Myocyte (in vitro differentiated cells): ENCODE measurements at places on chromosomes 3 and 15. TPM values are rescaled to one million over a fixed set of nuclear protein-coding genes. Genes with fewer than 3 reads are reported as not detected.

DNA sequence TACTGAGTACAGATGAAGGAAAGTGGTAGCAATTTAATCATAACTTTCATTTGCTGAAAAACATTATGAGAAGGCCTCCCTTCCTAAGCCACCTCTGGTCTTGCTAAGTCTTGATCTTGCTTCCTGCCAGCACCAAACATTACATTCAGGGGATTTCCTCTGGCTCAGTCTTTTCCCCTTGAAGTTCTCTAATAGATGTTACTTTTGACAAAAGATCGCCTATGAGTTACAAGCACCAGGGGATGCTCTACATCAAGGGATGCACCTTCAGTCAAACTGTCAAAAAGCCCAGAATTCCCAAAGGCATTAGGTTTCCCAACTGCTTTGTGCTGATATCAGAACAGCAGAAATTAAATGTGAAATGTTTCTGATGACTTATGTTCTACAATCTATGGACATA is 47.3 kb downstream of the AQP9 start:
- no peak for DNase-seq

GRCh38 chr3:112289011-112289410 is 5.0 kb downstream of the SLC9C1 start:
- no peak for DNase-seq

GRCh38 chr15:40080847-40081246 is 27.8 kb downstream of the BMF start:
- no peak for DNase-seq

GRCh38 chr3:192545333-192545732 is 182.0 kb downstream of the FGF12 start:
- DNase-seq, result no peak

GRCh38 chr15:83249030-83249343 is 35.5 kb downstream of the BNC1 start:
- DNase-seq, result no peak

TGFBR2 gene
- 102 and 106 TPM in 2 replicates for total RNA-seq

FAM240A gene
- total RNA-seq, result not detected in 2 replicates

ADAMTS7 gene
- total RNA-seq, result 31.9 and 36.4 TPM in 2 replicates

TPRG1 gene
- 1.4 and 3.1 TPM in 2 replicates for total RNA-seq
